Hypothalamus (tissue), 51 donors: ENCODE measurements at places on chromosomes 7 and 10.

GRCh38 chr10:95245425-95246055 lies 45.3 kb downstream of the PDLIM1 start:
- DNase-seq: no peak

GRCh38 chr7:140655511-140656408 lies 15.1 kb upstream of the DENND2A start:
- DNase-seq: no peak

DNA sequence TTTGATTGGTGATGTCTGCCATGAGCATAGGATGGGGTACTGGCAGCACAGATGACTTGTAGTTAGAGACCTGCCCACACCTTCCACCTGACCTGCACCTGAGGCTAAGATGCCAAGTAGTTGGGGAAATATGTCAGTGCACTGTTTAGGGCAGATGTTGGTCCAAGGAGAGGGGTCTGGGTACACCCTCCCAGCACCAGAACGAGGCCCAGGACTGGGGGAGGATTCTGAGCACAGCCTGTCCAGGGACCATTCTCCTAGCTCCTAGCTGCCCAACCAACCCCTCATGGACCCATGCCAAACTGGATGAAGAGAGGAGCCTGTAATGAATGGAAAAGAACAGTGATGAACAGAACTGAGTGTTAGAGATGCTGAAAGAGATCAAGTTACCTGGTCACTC lies 28.0 kb downstream of the FRMPD2 start:
- no peak for DNase-seq

GRCh38 chr7:158228131-158228530 lies 359.5 kb downstream of the PTPRN2 start:
- no peak for DNase-seq

- no peak for DNase-seq
Observed at GRCh38 chr7:25788961-25789620, 362.9 kb upstream of the NFE2L3 start.

DNA sequence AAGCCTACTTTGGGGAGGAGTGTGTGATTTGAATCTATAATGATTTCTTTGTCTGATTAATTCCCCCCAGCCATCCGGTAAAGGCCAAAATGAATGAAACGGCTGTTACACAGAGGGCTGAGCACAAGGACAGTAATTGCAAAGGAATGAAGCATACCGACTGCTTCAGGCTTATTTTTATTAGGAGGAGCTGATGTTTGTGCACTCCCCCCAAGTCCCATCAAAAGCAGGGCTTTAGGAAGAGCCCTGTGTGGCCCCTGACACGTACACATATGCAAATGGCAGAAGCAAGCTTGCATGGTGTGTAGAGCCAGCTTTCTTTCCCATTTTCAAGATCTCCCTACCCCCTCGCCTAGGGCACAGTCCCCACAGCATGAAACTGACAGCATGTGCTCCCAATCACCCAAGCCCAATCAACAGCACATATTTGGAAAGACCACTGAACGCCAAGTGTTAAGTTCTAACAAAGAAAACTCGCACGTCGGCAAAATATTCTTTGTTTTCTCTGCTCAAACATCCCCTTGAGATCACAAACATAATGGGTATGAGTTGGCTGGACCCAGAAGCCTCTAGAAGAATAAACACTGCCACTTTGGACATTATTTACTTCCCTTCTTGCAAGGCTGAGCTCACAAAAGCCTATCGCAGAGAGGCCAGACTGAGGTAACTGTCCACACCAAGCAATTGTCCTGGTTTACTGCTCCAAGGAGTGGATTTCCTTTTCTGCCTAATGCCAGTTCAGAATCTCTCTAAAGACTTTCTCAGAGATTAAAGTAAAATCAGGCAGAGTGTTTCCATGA lies 143.0 kb downstream of the CUBN start:
- DNase-seq: peak; percentile 35

DNA sequence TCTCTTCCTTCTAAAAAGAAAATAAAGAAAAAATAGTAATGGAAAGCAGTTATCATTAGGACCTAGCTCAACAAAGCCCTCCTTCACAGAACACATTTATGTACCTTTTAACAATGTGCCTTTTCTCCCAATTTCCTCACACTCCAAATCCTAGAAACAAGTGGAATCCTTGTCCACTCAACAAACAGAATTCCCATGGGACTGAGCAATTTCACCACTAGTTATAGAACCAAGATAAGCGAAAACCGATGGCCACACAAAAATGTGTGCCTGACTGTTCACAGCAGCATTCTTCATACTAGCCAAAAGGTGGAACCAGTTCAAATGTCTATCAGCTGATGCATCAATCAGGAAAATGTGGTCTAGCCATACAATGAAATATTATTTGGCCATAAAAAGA lies 17.3 kb downstream of the DCLRE1C start:
- no peak for DNase-seq

GRCh38 chr7:37920305-37920848 lies at the start of gene EPDR1:
TSS of gene EPDR1 (plus strand) at chr7:37920640. CDS start at chr7:37920940, 300 bp downstream.
- peak; percentile 19 for DNase-seq

GRCh38 chr7:95621404-95621803 lies 25.1 kb upstream of the PDK4 start:
- DNase-seq: no peak

- DNase-seq: no peak
Observed at GRCh38 chr10:87860156-87860795, 3.1 kb downstream of the KLLN start.

DNA sequence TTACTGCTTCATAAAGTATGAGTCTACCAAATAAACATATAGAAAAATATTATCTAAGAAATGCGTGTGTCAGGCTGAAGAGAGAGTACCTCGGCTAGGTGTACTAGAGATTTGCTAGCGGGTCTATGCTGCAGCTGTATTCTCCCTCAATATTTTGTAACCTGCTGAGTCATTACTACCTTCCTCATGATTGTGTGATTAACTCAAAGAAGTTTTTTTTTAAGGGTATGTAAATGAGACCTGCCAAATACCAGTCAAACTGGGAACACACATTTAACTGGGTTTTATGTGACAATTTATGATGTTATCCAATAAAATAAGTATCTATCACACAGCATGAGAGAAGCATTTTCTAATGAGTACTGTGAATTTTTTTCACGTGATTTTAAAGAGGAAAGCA lies 180.4 kb downstream of the RNF133 start:
- DNase-seq: no peak

DNA sequence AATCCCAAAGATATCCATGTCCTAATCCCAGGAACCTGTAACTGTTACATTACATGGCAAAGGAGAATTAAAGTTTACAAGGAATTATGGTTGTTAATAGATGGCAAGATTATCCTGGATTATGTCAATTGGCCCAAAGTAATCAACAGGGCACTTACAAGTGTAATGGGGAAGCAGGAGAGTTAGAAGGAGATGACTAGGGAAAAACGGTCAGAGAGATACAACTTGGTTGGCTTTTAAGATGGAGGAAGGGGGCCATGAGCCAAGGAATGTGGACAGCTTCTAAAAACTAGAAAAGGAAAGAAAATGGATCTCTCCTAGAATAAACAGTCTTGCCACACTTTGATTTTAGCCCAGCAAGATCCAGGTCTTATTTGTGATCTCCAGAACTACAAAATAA lies 3.3 kb downstream of the JMJD1C start:
- no peak for DNase-seq

DNA sequence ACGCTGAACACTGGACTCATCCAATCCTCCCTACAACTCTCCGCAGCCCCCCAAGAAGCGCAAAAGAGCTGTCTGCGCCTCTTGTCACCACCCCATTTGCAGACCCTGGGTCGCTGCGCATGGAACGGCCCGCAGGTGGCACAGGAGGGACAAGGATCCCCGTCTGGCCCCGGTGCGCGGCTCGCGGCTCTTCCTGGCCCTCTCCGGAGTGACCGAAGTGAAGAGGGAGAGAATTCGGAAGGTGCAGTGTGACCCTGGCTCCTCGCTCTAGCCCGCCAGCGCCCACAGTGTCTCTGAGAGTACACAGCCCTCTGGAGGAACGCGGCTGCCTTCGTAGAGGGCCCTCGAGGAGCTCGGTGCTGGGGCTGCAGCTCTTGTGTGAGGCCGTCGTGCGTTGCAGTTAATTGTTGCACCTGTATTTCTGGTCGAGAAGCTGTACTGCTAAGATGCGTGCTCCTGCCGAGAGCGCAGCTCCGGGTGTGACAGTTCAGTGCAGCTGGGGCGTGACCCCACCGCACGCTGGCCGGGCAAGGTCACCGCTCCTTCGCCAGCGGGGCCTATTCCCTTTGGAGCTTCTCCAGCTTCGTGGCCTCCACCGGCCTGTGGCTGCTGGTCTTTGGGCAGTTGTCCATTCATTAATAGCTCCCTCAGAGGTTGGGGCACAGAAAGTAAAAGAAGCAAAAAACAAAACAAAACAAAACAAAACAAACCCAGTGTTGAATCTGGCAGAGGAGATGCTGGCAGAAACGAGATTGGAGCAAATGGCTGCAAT lies 119.0 kb downstream of the SEC23IP start:
- DNase-seq: no peak

DNA sequence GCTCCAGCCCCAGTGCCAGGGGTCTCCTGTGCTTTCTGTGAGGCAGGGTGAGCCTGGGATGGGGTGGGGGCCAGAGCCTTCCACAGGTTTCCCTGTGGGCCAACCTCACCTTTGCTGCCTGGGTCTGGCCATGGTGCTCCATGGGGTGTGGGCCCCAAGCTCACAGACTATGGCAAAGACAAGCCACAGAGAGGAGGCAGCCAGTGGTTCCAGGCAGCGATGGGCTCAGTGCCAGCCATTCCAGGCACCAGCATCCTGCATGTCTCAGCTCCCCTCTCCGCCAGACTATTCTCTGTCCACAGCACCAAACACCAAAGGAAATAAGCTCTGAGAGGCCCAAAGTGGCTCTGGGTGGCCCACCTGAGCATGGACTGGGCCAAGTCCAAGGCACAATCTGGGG lies 133.5 kb downstream of the PTPN20 start:
- DNase-seq: no peak

DNA sequence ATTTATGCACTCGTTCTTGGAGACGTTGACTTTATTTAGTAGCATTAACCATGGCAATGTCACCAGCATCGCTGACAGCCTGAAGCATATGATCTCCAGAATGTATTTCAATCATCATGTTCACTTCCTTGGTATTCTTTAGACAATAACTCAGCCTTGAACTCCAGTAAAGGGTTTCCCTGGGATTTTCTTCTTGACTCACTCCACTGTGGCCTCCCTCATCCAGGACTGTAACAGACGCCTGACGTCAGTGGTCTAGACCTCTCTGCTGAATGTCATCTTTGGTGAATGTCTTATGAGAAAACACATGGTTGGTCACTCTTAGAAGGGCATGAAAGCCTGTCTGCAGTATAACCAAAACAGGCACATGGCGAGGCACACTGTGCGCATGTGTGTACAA lies 64.4 kb downstream of the EGFR start:
- DNase-seq: no peak

- no peak for DNase-seq
Observed at GRCh38 chr7:23969443-23969842, 259.4 kb downstream of the STK31 start.

GRCh38 chr10:79339266-79339665 lies 8.0 kb upstream of the PPIF start:
- DNase-seq: no peak

DNA sequence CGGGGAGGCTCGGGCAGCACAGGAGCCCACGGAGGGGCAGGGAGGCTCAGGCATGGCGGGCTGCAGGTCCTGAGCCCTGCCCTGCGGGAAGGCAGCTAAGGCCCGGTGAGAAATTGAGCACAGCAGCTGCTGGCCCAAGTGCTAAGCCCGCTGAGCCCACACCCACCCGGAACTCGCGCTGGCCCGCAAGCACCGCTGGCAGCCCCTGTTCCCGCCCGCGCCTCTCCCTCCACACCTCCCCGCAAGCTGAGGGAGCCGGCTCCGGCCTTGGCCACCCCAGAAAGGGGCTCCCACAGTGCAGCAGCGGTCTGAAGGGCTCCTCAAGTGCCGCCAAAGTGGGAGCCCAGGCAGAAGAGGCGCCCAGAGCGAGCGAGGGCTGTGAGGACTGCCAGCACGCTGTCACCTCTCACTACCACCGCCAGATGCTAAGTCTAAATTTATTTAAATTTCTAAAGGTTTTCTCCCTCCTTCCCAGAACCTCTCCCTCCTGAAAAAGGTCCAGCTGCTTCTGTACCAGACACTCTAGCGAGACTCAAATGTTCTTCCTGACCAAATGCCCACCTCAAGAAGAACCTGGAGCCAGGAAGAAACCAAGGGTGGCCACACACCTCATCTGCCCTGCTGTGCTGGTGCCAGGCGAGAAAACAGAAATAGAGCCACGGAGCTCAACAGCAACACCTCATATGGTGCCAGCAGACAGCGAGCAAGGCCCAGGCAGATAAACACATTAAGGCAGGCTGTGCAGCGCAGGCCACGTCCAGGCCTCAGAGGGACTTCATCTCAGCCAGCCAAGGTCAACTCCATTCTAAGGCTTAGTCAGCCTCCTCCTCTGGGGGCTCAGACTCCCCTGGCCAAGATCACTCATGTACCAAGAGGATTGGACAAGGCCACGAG lies 47.0 kb downstream of the KCNMA1 start:
- DNase-seq: no peak

DNA sequence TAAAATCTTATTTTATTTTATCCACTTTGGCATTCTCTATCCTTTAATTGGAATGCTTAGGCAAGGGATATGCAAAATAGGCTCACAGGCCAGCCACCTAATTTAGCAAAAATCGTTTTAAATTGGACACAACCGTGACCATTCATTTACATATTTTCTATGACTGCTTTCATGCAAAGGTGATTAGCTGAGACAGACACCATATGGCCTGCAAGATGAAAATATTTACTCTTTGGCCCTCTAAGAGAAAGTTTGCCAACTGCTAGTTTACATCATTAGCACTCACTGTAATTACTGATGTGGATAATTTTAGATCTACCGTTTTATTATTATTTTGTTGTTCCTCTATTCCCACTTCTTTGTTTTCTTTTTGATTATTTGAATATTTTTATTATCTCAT lies 375.5 kb upstream of the LRRTM3 start:
- no peak for DNase-seq

DNA sequence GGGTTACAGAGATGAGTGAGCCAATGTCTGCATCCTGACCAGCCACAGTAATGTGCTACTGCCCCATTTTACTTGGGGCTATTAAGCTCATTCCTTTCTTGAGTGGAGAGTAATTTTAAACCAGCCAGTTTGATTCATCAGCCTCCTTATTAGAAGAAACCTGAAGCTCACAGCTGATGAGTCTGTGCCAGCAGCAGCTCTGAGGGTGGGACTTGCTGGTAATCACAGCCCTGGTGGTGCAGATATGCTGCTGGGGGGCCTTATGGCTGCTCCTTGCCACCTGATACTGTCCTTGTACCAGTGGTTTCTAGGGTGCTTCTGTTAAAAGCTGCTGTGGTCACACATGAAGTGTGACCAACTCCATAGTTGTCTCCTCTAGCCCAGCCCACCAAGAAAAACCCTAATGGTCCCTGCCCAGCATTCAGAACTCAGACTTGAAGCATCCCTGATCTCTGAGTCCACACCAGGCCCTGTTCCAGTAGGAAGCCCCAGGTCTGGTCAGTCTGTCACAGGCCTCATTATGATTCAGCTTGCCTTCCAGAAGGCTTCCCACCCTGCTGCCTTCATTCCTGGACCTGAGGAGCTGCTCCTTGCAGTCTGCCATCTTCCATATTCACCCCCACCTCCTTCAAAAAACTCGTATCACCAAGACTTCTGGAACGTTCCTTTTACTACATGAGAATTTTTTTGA lies 28.9 kb upstream of the RBM20 start:
- no peak for DNase-seq
